Left ventricle myocardium inferior (tissue), 1 donor: ENCODE measurements at places on chromosomes 1 and 21.

DNA sequence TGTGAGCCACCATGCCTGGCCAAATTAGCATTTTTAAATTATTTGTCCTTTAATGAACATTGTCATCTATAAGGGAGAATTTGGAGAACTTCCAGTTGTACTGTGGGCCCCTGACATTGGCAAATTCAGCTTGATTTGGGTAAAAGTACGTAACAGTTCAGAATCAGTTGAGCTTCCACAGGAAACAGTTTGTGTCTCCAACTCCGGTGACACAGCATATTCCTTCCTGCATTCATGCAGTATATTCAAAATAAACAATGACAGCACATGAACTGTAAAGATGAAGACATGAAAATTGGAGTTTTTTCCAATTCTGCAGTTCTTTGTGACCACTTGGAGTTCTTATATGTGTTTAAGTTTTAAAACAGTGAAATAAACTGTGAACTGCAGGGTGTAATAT, 28.2 kb downstream of the RNF220 start:
- no peak overlapping the region for H3K27ac ChIP-seq
- no peak for DNase-seq
- no peaks in the 10 kb centered on the region for H3K4me1 ChIP-seq
- no peaks in the 10 kb centered on the region for H3K36me3 ChIP-seq

DNA sequence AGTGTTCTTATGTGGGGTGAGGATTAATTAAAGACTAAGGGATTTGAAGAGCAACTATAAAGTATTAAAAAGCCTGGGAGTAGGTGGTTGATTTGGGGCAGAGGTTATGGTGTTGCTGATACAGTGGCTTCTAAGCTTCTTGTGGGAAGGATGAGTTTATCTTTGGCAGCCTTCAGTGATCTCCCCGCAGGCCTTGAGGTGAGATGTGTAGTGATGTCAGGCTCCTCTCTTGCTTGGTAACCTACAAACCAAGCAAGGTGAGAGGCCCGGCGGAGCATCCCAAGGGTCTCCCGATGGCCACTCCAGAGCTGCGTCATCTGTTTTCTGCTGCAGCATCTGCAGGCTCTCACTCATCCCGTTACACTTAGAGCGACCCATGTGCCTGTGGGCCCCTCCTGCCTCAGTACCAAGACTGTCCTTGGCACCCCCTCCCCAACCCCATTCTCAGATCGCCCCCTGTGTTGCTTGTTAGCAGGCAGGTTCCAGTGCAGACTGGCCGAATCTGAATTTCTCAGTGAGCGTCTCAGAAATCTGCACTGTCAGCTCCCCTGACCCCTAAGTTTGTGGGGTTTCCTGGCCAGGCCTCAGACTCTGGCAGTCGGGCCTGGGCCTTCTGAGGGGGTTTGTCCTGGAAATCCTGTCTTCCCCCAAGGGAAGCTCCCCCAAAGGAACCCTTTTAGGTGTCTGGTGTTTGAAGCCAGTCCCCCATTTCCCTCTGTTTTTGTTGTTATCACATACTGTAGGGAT, 77.9 kb downstream of the GALNT2 start:
- H3K27ac ChIP-seq: peak overlapping the region; percentile 43
- no peaks in the 10 kb centered on the region for H3K27me3 ChIP-seq
- no peaks in the 10 kb centered on the region for H3K36me3 ChIP-seq
- H3K4me1 ChIP-seq: peaks cover 82% of the 10 kb centered on the region
- H3K4me3 ChIP-seq: no peak overlapping the region

DNA sequence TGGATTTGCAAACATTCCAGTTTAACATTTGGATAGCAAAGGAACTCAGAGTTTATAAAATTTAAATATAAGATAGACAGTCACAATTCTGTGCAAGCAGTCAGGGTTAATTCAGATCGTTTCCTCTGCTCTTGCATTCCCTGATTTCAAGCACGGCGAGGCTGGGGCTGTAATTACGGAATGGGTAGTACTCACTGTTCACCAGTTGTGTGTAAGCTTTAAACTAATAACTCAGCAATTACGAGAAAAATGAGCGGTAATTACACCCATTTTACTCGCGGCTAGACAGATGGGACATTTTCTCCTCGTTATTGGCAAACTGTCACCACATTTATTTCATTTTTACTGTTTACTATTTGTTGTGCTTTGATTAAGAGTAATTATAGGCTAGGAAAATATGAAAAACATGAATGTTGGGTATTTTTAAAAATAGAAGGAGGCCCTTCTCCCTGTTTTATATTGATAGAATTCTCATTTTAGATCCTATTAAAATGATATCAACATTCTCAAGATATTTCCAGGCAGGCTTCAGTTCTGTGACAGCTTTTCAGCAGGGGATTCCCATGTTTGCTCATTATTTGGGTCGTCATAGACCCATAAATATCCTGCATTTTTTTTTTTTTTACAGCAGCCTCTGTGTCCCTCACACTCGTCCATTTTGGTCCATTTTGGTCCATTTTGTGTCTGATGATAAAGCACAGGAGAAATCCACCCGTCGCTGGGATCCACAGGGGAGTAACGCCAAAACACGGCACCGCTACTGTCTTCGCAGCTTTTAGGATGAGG, 208.3 kb downstream of the DSCAM start:
- H3K36me3 ChIP-seq: no peaks in the 10 kb centered on the region
- no peak overlapping the region for H3K27ac ChIP-seq
- no peaks in the 10 kb centered on the region for H3K4me1 ChIP-seq
- peaks cover 34% of the 10 kb centered on the region for H3K27me3 ChIP-seq

DNA sequence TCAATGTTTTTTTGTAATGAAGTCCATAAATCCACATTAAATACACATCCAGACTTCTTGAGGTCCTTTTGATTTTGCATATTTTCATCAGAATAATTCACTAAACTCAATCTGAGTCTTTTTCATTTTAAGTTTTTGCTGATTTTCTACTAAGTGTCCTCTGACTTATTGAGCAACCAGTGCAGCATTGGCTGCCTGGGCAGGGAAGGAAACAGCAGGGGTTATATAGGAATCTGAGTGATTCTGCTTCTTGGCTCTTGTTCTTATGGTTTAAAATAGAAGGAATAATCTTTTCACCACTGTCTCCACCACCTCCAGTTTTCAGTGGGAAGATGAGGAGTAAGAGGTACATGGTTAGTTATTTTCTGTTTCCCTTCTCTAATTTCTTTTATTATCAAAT, 88.4 kb downstream of the ST6GALNAC5 start:
- no peaks in the 10 kb centered on the region for H3K27me3 ChIP-seq
- no peak overlapping the region for H3K4me3 ChIP-seq
- H3K4me1 ChIP-seq: no peaks in the 10 kb centered on the region
- DNase-seq: no peak
- no peaks in the 10 kb centered on the region for H3K36me3 ChIP-seq

DNA sequence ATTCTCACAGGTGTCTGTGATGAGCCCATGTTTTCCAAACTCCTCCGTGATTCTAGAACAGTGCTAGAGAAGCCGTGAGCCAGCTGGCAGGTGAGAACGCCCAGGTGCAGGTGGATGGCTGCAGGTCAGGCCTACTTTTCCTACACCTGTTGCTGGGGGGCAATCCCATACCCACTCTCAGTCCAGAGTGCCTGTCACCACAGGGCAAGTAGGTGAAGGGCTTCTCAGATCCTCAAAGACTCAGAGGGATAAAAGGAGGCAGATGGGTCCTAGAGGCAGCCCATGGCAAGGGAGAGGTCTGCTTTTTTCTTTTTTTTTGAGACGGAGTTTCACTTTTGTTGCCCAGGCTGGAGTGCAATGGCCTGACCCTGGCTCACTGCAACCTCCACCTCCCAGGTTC, 50.7 kb upstream of the H6PD start:
- H3K4me1 ChIP-seq: peaks cover 43% of the 10 kb centered on the region
- no peak for DNase-seq
- H3K27ac ChIP-seq: no peak overlapping the region
- peaks cover 17% of the 10 kb centered on the region for H3K27me3 ChIP-seq
- H3K36me3 ChIP-seq: no peaks in the 10 kb centered on the region

DNA sequence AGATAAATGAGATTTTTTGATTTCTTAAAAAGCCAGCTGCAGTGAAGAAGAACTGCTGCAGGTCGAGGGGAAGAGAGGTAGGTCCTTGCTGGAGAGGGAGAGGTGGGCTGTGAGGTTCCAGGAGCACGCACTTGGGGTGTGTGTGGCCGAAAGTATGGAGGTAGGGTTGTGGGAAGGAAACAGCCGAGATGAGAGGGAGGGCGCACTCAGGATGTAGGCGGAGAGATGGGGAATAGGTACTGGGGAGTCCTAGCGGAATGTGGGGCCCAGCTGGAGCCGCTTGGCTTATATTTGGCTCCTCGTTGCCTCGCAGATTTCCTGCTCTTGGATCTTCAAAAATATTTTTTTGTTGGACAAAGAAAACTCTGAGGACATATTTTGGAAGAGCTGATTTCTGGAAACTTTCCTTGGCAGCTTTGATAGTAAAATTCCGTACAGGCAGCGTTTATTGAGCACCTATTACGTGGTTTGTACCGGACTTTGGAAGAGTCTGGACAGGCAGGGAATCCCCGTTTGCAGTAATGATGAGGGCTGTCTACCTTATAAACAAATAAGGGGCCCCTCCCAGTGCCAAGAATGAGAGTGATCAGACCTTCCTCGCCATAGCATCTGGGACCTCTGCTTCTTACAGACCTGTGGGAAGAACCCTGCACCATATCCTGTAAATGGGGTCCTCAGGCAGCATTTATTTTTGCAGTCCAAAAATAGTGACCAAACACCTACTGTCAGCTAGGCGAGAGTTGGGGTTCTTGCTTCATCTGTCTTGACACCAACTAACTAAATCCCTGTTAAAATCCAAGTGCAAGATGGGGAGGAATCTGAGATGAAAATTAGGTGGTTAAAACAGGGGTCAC, 1.5 kb downstream of the LRRC8D start:
- no peaks in the 10 kb centered on the region for H3K27me3 ChIP-seq
- H3K27ac ChIP-seq: peak overlapping the region; percentile 91
- H3K36me3 ChIP-seq: no peaks in the 10 kb centered on the region
- H3K4me1 ChIP-seq: peaks cover 55% of the 10 kb centered on the region

DNA sequence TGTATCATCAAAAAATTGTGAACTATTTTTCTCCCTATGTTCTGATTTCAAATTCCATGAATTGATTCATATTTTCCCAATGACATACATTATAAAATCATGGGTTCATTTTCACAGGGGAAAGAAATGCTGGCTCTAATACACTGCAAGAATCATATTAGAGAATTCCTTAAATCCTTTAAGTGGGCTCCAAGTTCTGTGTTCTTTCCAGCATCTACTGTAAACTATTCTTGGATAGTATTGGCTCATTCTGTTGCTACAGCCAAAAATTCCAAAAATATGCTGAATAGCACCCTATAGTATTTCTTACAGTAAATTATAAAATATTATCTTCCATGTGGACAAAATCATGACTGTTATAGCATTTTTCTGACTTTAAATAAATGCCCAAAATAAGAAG, 19.0 kb upstream of the C1orf105 start:
- H3K4me3 ChIP-seq: no peak overlapping the region
- H3K27ac ChIP-seq: no peak overlapping the region
- no peaks in the 10 kb centered on the region for H3K36me3 ChIP-seq
- H3K27me3 ChIP-seq: no peaks in the 10 kb centered on the region
- peaks cover 52% of the 10 kb centered on the region for H3K4me1 ChIP-seq
- DNase-seq: no peak

DNA sequence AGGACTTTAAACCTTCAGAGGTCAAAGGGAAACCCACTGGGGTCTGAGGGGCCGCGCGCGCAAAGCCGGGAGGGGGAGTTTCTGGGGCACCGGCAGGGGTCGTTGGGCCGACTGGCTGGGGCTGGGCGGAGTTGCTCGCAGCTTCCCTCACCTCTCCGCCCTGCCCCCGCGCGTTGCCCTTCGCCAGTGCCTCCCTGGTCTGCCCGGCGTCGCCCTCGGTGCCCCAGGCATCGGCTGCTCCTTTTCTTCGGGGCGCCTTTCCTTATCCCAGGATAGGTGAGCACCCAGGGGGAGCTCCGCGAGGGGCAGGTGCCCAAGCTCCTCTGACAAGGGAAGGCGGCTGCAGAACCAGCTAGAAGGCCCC, 390 bp upstream of the NGF start:
- H3K4me3 ChIP-seq: peak overlapping the region; percentile 81
- peak overlapping the region; percentile 88 for H3K27ac ChIP-seq
- peaks cover 71% of the 10 kb centered on the region for H3K4me1 ChIP-seq
- peaks cover 17% of the 10 kb centered on the region for H3K27me3 ChIP-seq
- no peak for DNase-seq

- no peak overlapping the region for H3K4me3 ChIP-seq
- H3K36me3 ChIP-seq: no peaks in the 10 kb centered on the region
- H3K27ac ChIP-seq: no peak overlapping the region
- no peaks in the 10 kb centered on the region for H3K4me1 ChIP-seq
These were observed 18.4 kb upstream of the C1QA start for GRCh38 chr1:22618056-22618455.

DNA sequence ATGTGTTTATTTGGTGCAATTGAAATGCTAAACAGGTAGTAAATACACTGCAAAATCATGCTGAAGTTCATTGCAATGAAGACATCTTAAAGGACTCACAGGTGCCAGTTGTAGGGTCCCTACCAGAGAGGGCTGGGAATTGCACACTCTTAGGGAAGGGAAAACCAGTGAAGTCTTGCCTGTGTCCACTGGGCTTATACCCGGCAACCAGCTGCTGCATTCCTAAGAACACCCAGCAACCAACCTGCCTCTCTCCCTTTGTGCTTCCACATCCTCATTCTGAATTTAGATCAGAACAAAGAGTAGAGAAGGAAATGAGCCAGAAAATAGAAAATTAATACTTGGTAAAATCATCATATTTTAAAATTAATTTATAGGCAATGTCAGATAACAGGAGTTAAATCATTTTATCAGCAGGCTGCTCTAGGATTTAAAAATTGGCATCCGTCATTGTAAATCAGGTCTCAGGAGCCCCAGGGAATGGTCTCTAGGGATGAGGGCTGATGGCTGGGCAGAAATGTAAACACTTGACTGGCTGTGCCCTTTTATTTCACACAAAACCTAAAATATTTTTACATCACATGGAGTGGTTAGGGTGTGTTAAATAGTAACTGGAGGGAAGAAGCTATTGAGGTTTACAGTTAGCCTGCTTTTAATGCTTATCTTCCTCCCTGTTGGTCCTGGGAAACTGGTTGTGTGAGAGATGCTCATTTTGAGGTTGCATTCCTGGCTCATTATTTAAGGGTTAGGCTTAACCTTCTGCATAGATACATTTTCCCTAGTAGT, 31.3 kb downstream of the PTGFRN start:
- DNase-seq: no peak
- H3K27me3 ChIP-seq: no peaks in the 10 kb centered on the region
- H3K36me3 ChIP-seq: peaks cover 16% of the 10 kb centered on the region
- peaks cover 27% of the 10 kb centered on the region for H3K4me1 ChIP-seq
- H3K4me3 ChIP-seq: no peak overlapping the region

DNA sequence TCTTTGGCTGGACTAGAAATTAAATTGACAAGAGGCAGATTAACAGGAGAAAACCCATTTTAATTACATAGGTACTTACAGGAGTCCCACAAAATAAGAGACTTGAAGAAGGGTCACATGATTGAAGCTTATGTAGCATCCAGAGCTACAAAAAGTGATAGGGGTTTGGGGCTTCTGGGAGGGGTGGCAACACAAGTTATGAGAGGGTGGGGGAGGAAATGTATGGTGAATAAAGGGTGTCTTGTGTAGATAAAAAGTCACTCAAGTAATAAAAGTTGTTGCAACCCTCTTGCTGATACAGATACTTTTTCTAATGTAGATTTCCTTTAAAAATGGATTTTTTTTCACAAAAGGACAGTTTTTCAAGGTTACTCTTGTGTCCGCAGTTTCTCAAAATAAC, 24.0 kb downstream of the USP25 start:
- no peak overlapping the region for H3K27ac ChIP-seq
- H3K4me1 ChIP-seq: peaks cover 82% of the 10 kb centered on the region
- no peak for DNase-seq
- H3K27me3 ChIP-seq: no peaks in the 10 kb centered on the region
